ENCODE measurements at places on chromosomes 2 and 18.
A peak's percentile ranks its signal among the peaks of the same experiment; 100 is the strongest.

DNA sequence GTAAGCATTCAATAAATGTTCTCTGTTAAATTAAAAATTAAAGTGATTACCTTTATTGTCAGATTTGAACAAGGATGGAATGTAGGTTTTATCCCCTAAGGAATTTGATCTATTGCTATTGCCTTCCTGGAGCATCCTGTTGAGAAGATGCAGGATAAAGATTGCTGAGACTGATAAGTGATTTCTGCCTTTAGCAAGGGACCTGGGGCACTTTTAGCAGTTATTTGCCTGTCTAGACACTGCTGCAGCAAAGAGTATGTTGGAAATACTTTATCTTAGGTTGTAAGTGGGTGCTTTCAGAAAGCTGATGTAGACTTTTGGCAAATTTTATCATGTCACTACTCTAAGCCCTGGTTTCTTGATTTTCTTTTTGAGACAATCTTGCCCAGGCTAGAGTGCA lies 69.5 kb downstream of the FAM117B start:
- no peak for DNase-seq

GRCh38 chr18:58640891-58641610 lies 12.2 kb upstream of the ALPK2 start:
- no peak for DNase-seq

- no peak for DNase-seq
Measured at GRCh38 chr18:6628187-6628586, 101.3 kb upstream of the ARHGAP28 start.

DNA sequence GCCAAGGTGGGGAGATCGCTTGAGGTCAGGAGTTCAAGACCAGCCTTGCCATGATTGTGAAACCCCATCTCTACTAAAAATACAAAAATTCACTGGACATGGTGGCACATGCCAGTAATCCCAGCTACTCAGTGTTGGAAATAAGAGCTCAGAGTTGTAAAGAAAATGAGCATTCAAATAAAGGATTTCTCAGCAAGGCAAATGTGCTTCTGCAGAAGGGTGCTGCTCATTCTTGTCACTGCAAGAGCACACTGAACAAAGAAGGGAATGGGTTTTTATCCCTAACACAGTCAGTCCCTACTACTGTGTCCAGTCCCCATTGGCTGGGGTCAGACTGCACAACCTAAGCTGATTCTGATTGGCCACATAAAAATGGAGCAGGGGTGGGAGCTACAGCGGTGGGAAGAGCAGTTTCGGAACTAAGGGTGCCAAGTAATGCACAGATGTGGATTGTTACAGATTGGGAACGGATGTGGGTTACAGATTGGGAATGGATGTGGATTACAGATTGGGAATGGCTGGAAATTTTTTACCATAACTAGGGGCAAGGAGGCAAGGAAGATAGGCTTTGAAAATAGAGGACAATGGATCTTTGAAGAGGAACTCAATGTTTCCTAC lies 31.1 kb upstream of the TRAPPC8 start:
- DNase-seq = peak; percentile 22

- DNase-seq = no peak
Measured at GRCh38 chr2:241445426-241445825, 63.0 kb downstream of the STK25 start.

GRCh38 chr2:126722546-126722945 lies 66.6 kb downstream of the GYPC start:
- DNase-seq = no peak

DNA sequence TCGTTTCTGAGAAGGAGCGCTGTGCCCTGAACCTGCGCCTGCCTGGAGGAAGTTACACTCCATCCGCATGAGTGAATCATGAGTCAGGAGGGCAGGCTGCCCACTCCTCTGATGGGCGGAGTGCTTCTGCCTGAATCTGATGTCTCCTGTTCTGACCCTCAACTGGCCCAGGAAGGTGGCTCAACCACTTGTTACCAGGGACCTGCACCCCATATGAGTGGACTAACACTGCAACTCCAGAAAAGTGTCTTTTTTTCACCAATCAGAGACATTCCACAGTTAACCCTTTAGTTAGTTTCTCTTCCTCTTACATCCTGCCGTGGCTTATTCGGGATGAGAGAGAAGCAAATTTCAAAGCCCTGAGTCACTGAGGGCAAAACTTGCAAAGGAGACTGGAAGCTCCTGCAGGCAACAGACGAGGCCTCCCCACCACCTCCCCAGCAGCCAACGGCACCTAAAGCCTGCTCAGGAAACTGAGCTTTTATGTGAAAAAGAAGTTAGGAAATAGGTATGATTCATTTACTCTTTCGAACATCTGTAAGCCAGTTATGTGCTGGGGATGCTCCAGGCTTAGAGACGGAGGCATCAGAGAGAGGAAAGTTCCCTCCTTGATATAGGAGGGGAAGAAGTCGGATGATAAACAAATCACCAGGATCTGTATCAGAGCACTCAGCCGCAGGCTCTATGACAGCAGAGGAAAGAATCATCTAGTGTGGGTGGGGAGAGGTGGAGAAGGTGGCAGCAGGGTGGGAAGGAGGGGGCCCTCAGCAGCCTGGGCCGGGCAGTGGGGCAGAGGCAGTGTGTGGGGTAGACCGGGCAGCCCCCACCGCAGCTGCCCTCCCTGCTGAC lies 30.9 kb downstream of the MBP start:
- DNase-seq = peak; percentile 99

DNA sequence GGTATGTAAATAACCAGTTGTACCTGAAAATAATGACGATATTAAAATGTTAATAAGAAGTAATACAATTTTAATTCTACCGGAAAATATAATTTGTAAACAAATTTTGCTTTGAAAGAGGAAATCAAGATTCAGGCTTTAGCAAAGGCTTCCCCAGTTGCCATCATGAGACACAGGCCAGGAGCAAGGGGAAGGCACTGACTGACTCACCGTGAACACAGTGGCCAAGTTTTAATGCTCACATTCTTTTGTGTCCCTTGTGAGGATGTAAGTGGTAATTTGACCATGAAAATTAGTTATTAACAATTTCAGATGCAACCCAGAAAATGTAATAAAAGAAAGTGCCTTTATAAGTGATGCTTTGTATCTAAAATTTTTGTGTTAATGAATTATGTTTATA lies 164.1 kb downstream of the GREB1L start:
- DNase-seq = no peak

GRCh38 chr18:51655327-51655698 lies 457.8 kb upstream of the MEX3C start:
- no peak for DNase-seq

GRCh38 chr2:236753606-236754270 lies 184.1 kb downstream of the ACKR3 start:
- no peak for DNase-seq

- no peak for DNase-seq
Measured at GRCh38 chr2:37576831-37577230, 94.6 kb downstream of the CDC42EP3 start.

GRCh38 chr2:46814160-46814961 lies 101.2 kb downstream of the MCFD2 start:
- no peak for DNase-seq

DNA sequence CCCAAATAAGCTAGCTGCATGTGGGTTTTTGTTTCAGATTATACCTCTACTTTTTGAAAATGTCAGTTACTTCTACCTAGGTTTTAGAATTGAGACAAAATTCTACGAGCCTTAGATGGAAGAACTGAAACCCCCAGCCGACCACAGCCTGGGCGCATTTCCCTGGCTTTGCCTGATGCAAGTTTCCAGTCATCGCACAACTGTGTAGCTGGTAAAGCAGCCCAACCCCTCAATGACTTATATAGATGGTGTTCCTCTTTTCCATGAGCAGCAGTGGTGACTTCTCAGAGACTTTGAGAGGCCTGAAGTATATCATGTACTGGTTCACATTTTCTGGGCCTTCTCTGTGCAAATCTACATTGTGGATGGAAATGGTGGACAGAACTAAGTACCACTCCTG lies 515.4 kb upstream of the RAB6C start:
- DNase-seq = peak; percentile 97

- no peak for DNase-seq
Measured at GRCh38 chr2:71595569-71595968, 142.2 kb downstream of the DYSF start.

DNA sequence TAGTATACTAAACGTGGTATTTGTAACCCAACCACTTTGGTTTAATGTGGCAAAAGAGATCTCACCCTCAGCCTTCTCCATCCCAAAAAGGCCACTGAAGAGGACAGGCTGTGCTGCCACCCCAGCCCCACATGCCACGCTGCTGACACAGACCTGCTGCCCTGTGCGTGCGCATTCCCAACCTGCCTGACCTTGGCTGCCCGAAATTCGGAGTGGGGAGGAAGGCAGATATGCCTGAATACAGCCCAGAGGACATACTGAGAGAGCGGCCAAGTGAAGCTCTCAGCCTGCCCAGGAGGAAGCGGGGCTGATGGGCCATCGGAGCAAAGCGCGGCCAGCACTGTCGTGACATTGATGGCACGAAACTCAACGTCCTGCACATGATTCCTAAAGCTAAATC lies 70.0 kb downstream of the HDAC4 start:
- no peak for DNase-seq

DNA sequence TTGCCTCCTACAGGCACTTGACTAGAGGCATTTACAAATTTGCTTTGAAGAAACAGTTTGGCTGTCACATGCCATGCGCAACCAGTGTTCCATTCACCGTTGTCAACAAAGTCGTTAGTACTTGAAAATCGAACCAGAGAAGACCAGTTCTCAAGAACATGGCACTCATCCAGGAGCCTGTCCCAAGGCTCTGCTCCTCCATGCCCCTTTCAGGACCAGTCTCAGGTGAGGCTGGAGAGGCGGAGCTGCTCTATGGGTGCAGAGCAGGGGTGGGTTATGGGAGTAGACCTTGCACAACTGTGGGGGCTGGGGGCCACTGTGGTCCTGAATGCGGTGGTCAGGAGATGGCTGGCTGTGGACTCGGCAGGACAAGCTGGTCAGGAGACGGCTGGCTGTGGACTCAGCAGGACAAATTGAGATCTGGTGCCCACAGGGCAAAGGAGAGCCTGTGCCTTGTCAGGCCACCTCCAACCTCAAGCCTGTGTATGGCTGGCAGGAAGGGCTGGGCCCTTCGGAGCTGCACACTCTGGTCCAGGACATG lies 12.3 kb upstream of the ATP9B start:
- no peak for DNase-seq

- DNase-seq = no peak
Measured at GRCh38 chr2:72661985-72662384, 163.8 kb downstream of the EXOC6B start.

GRCh38 chr2:71948781-71949536 lies 198.7 kb downstream of the CYP26B1 start:
- DNase-seq = peak; percentile 63

DNA sequence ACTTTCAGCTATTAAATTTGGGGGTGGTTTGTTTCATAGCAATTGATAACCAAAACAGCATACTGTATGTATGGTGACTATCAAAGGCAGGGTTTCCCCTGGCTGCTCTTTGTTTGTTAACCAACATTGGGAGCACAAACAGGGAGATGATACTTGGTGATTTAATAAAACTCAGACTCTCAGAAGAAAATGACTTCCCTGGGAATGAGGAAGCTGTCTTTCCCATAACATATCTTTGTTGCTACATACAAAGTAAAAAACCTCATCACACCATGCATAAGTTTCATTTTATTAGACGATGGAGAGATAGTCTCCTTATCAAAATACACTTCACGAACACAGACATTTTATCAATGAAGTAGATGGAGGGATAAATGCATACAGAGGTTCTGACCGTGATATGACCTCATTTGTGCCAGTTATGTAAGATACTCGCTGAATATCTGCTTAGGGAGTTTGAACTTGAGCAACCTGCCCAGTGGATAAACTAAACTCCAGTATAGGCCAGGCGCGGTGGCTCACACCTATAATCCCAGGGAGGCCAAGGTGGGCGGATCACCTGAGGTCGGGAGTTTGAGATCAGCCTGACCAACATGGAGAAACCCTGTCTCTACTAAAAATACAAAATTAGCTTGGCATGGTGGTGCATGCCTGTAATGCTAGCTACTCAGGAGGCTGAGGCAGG lies 3.8 kb upstream of the NFE2L2 start:
- no peak for DNase-seq

- DNase-seq = no peak
Measured at GRCh38 chr2:201344663-201345366, 12.3 kb downstream of the FLACC1 start.

GRCh38 chr18:10752382-10752781 lies 226.6 kb downstream of the NAPG start:
- no peak for DNase-seq

GRCh38 chr18:6368017-6368416 lies 46.7 kb downstream of the L3MBTL4 start:
- DNase-seq = no peak

DNA sequence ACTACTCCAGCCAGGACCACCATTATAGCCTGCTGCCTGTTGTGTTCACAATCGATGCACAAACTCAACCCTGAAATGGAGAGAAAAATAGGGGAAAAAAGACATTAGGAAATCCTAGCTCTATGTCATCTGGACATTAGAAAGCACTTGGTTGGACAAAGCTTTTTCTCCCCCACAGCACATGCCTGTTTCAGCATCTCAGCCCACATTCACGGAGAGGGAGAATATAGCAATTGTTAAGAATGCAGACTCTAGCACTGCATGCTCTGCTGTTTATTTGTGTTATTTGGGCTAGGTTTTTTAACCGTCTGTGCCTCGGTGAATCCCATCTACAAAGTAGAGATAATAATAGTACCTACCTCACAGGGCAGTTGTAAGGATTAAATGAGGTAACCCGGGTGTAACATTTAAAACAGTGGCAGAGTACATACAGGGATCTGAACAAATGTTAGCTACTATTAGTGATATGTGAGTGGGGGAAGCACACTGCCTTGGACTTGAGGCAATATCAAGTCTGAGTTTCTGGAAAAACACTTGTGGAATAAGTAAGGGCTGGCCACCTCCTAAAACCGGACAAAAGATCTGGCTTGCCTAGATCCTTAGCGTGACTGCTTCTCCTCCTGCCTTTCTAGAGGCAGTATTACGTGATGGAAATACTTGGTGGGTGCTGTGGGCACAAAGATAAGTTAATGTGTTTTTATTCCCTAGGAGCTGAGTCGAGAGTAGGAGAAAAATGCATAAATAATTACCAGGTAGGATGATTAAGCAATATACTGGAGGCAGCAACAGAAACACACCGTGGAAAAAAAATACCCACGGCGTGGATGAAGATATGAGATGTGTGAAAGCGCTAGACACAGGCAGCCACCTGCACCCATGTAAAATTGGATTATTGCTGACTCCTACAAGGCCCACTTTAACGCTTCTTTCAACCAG lies 1.0 kb upstream of the PPP1CB start:
- DNase-seq = peak; percentile 26
